ENCODE measurements at places on chromosomes 4 and X. TPM values are rescaled to one million over a fixed set of nuclear protein-coding genes. Genes with fewer than 3 reads are reported as not detected.

CDKL2 gene
- total RNA-seq: 0.55 TPM

CCNB3 gene
- total RNA-seq: 0.09 TPM

RHOXF1 gene
- total RNA-seq: not detected

TKTL1 gene
- not detected for total RNA-seq

RBM46 gene
- total RNA-seq: 0.09 TPM
